DMS153 (cell line): ENCODE measurements at places on chromosomes 7 and 10.

DNA sequence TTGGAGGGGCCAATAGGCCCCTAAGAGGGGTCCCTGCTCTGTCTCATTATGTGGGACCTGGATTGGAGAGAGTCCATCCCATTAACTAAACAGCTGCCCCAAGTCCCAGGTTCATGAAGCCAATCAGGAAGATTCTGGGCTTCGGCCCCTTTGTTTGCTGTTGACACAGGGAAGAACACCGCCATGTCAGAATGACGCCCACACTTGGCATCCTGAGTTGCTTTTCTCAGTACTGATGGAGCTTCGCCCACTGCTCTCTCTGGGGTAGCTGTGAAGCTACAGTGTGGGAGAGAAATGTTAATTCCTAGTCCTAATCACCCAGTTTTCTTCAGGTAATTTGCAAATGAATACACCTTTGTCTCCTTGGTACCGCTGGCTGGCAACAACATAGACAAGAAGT lies 264.7 kb downstream of the GLRX3 start:
- no peak for DNase-seq

DNA sequence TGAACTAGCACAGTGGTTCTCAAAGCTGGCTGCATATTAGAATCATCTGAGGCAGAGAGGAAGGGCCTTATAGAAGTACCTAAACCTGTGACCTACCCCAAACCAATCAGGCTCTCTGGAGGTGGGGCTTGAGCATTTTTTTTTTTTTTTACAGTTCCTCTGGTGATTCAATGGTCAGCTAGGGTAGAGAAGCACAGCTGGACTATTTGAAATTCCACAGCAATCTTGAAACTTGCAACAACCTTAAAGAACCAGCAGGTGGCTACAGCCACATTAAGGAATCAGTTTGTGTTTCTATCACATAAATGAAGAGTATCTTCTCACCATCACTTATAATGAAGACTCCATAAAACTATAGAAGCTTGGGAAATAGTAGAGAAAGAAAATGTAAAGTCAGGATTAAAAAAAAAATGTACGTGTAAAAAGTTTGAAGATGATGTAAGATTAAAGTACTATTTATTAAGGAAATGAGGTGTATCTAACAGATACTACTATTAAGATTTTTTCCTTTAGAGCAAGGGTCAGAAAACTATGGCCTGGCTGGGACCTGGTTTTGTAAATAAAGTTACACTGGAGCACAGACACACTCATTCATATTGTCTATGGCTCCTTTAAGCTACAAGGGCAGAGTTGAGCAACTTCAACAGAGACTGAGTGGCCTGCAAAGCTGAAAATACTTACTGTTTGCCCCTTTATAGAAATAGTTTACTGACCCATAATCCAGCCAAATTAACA lies 3.8 kb downstream of the RTKN2 start:
- DNase-seq, result peak; percentile 21

GRCh38 chr7:91165006-91165845 lies 99.0 kb upstream of the FZD1 start:
- DNase-seq, result no peak

- DNase-seq, result no peak
These were observed 5.4 kb downstream of the CEP41 start for GRCh38 chr7:130435311-130435854.

GRCh38 chr7:47381134-47381495 lies 200.8 kb downstream of the TNS3 start:
- no peak for DNase-seq

DNA sequence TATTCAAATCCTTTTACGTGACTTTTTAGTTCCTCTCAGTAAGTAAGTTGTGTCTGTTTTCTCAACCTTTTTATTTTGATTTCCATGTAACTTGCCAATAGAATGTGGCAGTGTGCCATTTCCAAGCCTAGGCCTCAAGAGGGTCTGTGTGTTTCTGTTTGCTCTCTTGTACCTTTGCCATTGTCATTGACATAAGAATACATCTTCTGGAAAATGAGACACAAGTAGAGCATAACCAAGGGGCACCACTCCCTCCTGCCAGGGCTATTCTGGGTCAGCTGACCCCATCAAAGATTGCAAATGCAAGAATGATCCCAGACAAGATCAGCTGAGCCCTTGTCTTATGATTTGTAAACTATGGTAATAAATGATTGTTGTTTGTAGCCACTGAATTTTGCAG lies 524.0 kb downstream of the IPMK start:
- DNase-seq, result no peak

DNA sequence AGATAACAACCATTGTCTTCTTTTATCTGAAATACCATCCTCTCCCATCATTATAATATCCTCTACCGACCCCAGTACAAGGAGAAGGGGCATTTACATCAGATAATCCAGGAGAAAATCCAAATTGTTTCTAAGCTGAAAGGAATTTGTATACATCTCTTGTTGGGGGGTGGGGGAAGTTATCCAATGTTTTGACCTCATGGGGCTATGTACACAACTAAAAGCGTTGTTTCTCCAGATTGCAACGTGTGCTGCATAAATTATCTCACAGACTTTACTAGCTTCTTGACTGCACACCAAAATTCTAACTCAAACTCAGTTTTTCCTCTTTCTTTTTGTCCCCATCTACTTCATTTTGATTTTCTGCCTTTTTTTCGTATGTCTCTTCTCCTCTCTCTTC lies 156.7 kb downstream of the TWIST1 start:
- no peak for DNase-seq

GRCh38 chr7:129713544-129713943 lies 102.0 kb downstream of the NRF1 start:
- no peak for DNase-seq

DNA sequence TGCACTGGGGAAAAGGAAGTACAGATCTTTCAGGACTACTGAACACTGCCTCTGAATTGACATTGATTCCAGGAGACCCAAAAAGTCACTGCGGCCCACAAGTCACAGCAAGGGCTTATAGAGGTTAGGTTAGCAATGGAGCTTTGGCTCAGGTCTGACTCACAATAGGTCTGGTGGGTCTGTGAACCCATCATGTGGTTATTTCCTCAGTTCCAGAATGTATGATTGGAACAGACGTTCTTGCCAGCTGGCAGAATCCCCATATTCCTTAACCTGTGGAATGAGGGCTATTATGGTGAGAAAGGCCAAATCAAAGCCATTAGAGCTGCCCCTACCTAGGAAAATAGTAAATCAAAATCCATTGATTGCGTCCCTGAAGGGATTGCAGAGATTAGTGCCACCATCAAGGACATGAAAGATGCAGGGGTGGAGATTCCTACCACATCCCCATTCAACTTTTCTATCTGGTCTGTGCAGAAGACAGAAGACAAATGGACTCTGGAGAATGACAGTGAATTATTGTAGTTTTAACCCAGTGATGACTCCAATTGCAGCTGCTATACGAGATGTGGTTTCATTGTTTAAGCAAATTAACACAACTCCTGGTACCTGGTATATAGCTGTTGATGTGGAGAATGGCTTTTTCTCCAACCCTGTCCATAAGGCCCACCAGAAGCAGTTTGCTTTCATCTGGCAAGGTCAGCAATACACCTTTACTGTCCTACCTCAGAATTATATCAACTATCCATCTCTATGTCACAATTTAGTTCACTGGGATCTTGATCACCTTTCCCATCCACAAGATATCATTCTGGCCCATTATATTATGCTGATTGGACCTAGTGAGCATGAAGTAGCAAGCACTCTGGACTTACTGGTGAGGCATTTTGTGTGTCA lies 44.5 kb upstream of the PIK3CG start:
- DNase-seq, result no peak

- no peak for DNase-seq
These were observed 27.8 kb downstream of the DCLRE1C start for GRCh38 chr10:14926061-14926470.

- DNase-seq, result no peak
These were observed 417.8 kb downstream of the PARD3 start for GRCh38 chr10:34397324-34397723.

GRCh38 chr10:16999665-17000451 lies 129.8 kb downstream of the CUBN start:
- DNase-seq, result no peak

GRCh38 chr7:35817930-35818329 lies 17.1 kb downstream of the SEPTIN7 start:
- no peak for DNase-seq

DNA sequence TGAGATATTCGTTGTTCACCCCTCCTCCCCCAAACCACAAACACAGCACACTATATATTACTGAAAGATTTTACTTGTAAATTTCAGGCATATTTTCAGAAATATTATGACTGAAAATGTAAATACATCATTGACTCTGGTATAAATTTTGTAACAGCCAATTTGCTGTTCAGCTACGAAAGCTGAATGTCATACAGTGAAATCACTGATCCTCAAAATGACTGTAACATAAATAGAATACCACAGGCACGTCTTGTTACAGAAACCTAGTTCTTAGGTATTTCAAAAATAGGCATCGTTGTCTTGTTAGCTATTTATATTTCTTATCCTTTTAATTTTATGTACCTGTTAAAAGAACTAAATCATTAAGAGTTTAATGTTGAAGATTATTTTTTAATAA lies 15.1 kb downstream of the TRUB1 start:
- no peak for DNase-seq

GRCh38 chr10:46098386-46098785 lies 52.3 kb upstream of the MSMB start:
- no peak for DNase-seq

DNA sequence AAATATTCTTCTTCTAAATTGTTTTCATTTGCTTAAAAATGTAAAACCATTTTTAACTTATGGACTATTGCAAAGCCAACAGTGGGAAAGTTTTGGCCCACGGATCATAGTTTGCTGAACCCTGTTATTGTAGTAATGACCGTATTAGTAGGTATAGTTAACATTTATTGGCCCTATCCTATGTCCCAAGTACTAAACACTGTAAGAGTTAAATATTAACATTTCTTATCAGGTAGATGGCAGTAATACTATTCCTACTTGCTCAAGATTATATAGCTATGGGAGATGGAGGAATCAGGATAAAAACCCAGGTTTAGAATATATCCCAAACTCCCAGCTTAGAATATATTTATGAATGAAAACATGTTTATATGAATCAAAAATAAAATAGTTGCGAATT lies 993.2 kb downstream of the SORCS3 start:
- no peak for DNase-seq

DNA sequence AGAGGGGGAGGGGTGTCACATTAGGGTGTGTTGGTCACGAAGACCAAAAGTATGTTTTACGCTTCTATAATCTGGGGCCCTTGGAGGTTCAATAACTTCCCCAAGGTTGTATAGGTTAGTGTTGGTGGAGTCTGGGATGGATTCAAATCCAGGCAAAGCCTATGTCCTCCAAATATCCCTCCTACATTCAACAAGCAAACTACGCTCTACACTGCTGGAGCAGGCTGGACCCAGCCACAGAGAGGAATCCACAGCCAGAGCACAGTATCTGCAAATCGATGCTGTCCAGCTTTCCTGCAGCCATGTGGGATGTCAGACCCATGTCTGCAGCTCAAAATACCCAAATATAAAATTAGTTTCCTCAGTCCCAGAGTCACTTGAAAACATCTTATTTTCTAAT lies 198.0 kb downstream of the COBL start:
- no peak for DNase-seq

DNA sequence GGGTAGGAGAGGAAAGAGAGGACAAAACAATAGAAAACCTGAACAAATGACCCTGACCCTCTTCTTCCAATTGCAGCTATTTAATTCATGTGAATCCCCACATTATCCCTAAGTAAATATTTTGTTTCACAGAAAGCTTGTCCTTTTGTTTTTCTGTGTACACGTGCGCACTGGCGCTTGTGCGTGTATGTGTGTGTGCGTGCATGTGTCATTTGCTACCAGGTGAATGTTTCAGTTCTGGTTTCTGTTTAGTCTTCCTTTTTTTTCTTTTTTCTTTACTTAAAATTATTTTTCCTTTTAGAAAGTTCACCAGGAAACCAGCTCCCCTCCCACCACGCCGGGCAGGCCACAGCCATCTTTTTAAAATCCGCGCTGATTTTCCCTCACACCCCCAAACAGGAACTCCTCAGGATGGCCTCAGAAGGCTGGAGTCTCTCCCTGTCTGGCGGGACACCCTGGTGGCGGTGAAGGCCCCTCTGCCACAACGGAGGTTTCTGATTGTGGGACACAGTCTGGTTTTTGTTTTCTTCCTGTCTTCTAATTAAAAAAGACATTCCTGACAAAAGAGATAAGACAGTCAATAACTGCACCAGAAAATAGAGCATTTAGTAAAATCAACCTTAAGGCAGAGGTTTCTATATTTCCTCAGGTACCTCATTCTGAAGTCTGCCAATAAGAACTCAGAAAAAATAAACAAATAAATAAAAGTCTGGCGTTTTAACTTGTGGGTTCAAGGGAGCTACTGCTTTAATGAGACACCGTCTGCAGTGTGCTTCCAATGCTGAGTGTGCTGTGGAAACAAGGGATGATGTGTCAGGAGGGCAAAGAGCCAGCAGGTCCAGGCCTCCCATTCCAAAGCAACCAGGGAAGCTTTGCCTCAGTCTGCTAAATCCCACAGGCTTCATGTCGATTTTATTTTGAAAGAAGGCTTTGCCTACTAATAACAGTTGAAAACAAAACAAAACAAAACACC lies 17.4 kb downstream of the IRF5 start:
- peak; percentile 5 for DNase-seq

- no peak for DNase-seq
These were observed 174.1 kb upstream of the GPR26 start for GRCh38 chr10:123492016-123492415.

- no peak for DNase-seq
These were observed 27.7 kb downstream of the MMRN2 start for GRCh38 chr10:86929468-86930380.

- no peak for DNase-seq
These were observed 11.6 kb downstream of the C10orf90 start for GRCh38 chr10:126658928-126659327.

GRCh38 chr10:86178401-86179152 lies 188.0 kb downstream of the GRID1 start:
- no peak for DNase-seq

- DNase-seq, result no peak
These were observed 1.8 kb downstream of the IMPDH1 start for GRCh38 chr7:128407751-128408708.

DNA sequence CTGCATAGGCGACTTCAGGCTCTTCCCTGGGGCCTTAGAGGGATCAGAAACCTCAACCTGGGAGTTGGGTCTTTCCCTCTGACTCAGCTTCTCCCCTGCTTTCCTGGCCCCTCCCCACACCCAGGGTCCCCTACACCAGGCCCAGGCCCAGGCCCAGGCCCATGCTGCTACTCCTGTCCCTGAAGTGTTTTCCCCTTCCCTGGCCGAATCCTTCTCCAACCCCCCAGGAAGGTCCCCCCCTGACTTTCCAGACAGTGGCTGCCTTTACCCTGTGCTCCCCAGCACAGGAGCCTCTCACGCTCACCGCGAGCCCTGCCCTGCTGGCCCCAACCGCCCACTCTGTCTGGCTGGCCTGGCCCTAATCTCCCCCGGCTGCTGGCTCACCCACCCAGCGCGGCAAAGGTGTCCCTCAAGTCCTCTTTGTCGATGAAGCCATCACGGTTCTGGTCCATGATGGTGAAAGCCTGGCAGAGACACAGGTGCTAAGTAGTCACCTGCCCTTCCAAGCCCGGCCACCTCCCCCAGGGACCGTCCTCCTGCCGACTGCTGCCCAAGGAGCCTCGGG lies 6.4 kb downstream of the MYL10 start:
- DNase-seq, result no peak
